Small intestine (tissue), 16 donors: ENCODE measurements at places on chromosomes 4 and X. TPM values are rescaled to one million over a fixed set of nuclear protein-coding genes. Genes with fewer than 3 reads are reported as not detected.

The PPP1R3F gene
- polyA plus RNA-seq = 3.4 TPM

The NPY2R gene
- polyA plus RNA-seq = 2.2 TPM

The BST1 gene
- polyA plus RNA-seq = 13.4 TPM

The STAP1 gene
- polyA plus RNA-seq = 0.56 TPM

The CFAP99 gene
- not detected for polyA plus RNA-seq

- no peaks in the 10 kb centered on the region for H3K27me3 ChIP-seq
- no peak for DNase-seq
- peaks cover 18% of the 10 kb centered on the region for H3K4me1 ChIP-seq
- no peaks in the 10 kb centered on the region for H3K36me3 ChIP-seq
- H3K4me3 ChIP-seq = no peak overlapping the region
These were observed 68.5 kb downstream of the AFF1 start for GRCh38 chr4:87003266-87003665.

DNA sequence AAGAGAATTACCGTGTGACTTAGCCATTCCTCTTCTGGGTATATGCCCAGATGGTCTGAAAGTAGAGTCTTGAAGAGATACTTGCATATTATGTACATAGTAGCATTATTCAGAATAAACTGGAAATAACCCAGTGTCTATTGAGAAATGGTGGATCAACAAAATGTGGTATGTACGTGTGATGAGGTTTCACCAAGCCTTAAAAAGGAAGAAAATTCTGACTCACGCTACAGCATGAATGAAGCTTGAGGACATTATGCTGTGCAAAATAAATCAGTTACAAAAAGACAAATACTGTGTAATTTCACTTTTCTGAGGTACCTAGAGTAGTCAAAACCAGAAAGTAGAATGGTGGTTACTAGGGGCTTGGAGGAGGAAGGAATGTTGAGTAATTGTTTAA is 37.3 kb downstream of the GBA3 start:
- no peak for DNase-seq
- no peaks in the 10 kb centered on the region for H3K27me3 ChIP-seq
- no peak overlapping the region for H3K27ac ChIP-seq
- H3K4me1 ChIP-seq = no peaks in the 10 kb centered on the region
- no peak overlapping the region for H3K4me3 ChIP-seq
- H3K36me3 ChIP-seq = peaks cover 4% of the 10 kb centered on the region

DNA sequence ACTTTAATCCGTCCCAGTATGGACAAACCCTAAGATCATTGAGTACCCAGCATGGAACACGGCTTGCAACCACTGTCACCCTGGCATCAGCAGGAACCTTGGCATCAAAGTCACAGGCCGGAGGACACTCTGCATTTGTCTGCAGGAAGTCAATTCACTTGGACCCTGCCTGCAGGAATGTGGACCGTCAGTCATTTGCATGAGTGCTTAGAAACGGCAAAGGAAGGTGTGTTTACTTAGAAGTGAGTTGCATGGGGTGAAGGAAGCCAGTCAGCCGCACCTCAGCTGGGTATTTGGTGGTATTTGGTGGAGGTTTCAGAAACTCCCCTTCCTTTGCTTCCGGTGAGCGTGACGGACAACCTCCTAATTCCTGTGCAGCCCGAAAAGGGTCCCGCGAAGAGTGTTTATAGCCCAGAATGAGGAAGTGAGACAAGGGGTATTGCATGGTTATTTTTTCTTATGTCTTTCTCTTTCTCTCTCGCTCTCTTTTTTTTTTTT is 15.5 kb downstream of the P2RY8 start:
- H3K27me3 ChIP-seq = no peaks in the 10 kb centered on the region
- no peaks in the 10 kb centered on the region for H3K4me1 ChIP-seq
- no peak overlapping the region for H3K27ac ChIP-seq
- no peaks in the 10 kb centered on the region for H3K36me3 ChIP-seq
- H3K4me3 ChIP-seq = no peak overlapping the region

GRCh38 chrX:102892103-102892502 is 45.0 kb upstream of the RAB40AL start:
- no peak overlapping the region for H3K4me3 ChIP-seq
- DNase-seq = no peak
- no peaks in the 10 kb centered on the region for H3K36me3 ChIP-seq

GRCh38 chr4:127120441-127121090 is 512.2 kb upstream of the INTU start:
- DNase-seq = no peak
- no peak overlapping the region for H3K27ac ChIP-seq
- H3K4me1 ChIP-seq = no peaks in the 10 kb centered on the region
- no peak overlapping the region for H3K4me3 ChIP-seq
- H3K36me3 ChIP-seq = no peaks in the 10 kb centered on the region
- H3K27me3 ChIP-seq = no peaks in the 10 kb centered on the region

GRCh38 chr4:178856139-178856800 is 1414.0 kb upstream of the AGA start:
- no peaks in the 10 kb centered on the region for H3K27me3 ChIP-seq
- no peaks in the 10 kb centered on the region for H3K4me1 ChIP-seq
- H3K4me3 ChIP-seq = no peak overlapping the region
- DNase-seq = no peak

GRCh38 chrX:103101299-103102042 is 8.5 kb upstream of the NXF3 start:
- no peak overlapping the region for H3K27ac ChIP-seq
- no peaks in the 10 kb centered on the region for H3K4me1 ChIP-seq
- no peaks in the 10 kb centered on the region for H3K36me3 ChIP-seq

- H3K27ac ChIP-seq = no peak overlapping the region
- no peaks in the 10 kb centered on the region for H3K36me3 ChIP-seq
- H3K4me1 ChIP-seq = no peaks in the 10 kb centered on the region
- no peak for DNase-seq
- no peaks in the 10 kb centered on the region for H3K27me3 ChIP-seq
These were observed 107.3 kb downstream of the JADE1 start for GRCh38 chr4:128916832-128917231.

- no peak for DNase-seq
- H3K4me3 ChIP-seq = no peak overlapping the region
- no peaks in the 10 kb centered on the region for H3K36me3 ChIP-seq
These were observed 22.9 kb downstream of the PABPC4L start for GRCh38 chr4:134178706-134179105.

- H3K27ac ChIP-seq = peak overlapping the region; percentile 65
- H3K4me1 ChIP-seq = peaks cover 20% of the 10 kb centered on the region
- peak overlapping the region; percentile 68 for H3K4me3 ChIP-seq
- H3K27me3 ChIP-seq = no peaks in the 10 kb centered on the region
- no peaks in the 10 kb centered on the region for H3K36me3 ChIP-seq
These were observed 108.8 kb downstream of the SPRY1 start for GRCh38 chr4:123505095-123506010.

DNA sequence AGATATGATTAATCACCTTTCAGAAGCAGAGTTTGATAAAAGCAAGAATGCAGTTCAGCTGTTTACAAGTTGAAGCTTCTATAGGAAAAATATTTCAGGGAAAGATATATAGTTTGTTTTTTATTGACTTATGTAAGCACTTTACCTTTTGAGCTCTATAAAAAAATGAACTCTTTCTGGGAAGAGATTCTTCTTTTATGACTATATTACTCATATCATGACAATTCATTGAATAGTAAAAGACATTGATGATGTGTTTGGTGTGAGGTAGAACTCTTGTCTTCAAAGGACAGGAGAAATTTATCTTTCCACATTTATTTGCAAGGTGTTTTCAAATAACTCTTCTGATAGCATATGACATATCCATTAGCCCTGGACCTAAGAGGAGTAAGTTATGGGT is 156.6 kb downstream of the SLC4A4 start:
- H3K27me3 ChIP-seq = no peaks in the 10 kb centered on the region
- DNase-seq = no peak
- H3K36me3 ChIP-seq = no peaks in the 10 kb centered on the region
- H3K4me3 ChIP-seq = no peak overlapping the region
- no peaks in the 10 kb centered on the region for H3K4me1 ChIP-seq
- no peak overlapping the region for H3K27ac ChIP-seq

GRCh38 chr4:92339676-92340075 is 35.9 kb downstream of the GRID2 start:
- no peak overlapping the region for H3K4me3 ChIP-seq
- no peak for DNase-seq
- no peaks in the 10 kb centered on the region for H3K36me3 ChIP-seq
- H3K4me1 ChIP-seq = no peaks in the 10 kb centered on the region

GRCh38 chrX:75911716-75912115 is 126.7 kb upstream of the MAGEE2 start:
- no peaks in the 10 kb centered on the region for H3K36me3 ChIP-seq
- H3K4me3 ChIP-seq = no peak overlapping the region
- DNase-seq = no peak
- no peak overlapping the region for H3K27ac ChIP-seq
- H3K4me1 ChIP-seq = no peaks in the 10 kb centered on the region
- H3K27me3 ChIP-seq = no peaks in the 10 kb centered on the region

DNA sequence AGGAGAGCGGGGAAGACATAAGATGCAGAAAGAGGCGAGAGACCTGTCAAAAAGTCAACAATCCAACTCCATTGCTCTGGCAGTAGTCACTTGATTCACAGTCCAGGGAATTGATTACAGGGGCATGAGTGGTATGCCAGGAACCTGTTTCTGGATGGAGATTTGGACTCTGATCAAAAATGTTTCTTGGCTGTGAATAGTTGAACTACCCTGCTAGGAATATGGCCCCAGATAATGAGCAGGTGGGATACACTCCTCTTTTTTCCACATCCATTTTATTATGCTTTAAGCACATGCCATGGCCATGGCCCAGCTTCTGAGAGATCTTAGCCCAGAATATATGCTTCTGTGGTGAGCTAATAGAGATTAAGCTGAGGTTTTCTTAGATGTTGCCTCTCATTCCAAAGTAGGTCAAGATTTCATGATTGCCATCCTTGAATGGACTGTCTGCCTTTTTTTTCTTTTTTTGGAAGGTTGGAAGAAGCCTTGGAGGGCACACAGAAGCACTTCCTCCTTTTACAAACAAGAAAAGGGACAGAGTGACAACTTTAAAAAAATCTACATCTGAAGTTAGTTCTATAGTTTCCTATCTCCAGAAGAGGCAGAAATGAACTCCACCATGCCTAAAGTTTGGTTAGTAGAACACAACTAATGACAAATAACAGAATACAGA is 121.9 kb downstream of the KIT start:
- DNase-seq = no peak
- no peaks in the 10 kb centered on the region for H3K27me3 ChIP-seq
- no peak overlapping the region for H3K27ac ChIP-seq
- no peak overlapping the region for H3K4me3 ChIP-seq

DNA sequence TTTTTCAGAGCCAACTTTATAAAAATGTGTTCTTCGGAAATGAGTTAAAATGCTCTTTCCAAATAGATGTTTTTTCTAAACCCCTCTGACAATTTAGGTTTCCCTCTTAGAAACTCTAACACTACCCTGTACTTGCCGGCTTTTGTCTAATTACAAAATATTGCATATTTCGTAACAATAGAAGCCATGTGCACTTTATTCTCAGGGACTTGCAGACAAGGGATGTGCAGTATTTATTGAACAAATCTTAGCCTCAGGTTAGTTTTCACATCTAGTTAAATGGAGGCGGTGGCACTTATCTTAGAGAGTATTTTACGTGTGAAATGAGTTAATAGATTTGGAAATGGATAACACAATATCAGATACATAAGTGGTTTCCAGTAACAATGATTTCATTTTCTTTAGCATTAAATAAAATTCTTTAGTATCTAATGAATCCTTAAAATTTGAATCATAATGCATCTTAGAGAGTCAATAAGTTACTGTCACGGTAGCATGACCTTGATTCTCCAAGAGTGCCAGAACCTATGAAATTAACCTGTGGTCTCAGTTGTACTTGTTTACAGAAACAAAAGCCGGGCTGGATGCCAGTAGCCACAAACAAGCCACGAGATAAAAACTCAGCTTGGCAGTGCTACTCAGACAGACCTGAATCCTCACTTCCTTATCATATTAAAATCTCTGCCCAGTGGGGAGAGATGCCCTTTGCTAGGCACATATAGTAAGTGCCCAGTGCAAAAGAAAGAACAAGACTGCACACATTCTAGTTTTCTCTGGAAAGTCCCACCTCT is 772 bp upstream of the PABPC4L start:
- H3K4me1 ChIP-seq = no peaks in the 10 kb centered on the region
- no peak overlapping the region for H3K4me3 ChIP-seq
- H3K36me3 ChIP-seq = no peaks in the 10 kb centered on the region
- no peak for DNase-seq
- H3K27me3 ChIP-seq = no peaks in the 10 kb centered on the region
- H3K27ac ChIP-seq = no peak overlapping the region

DNA sequence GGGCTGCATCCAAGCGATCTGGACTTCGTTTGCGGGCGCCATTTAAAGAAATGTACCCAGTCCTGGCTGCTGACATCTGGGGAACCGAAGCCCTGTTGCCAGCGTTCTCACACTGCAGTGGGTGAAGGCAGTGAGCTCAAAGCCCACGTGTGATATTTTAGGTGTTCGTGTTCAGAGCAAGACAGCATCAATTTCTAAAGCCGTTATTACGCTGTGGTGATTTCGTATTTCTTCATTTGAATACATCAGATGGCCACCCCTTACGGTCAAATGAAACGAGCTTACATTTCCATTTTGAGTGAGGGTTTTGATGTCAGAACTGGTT is 376 bp upstream of the C4orf36 start:
- no peaks in the 10 kb centered on the region for H3K4me1 ChIP-seq
- H3K4me3 ChIP-seq = no peak overlapping the region
- H3K36me3 ChIP-seq = no peaks in the 10 kb centered on the region
- no peak overlapping the region for H3K27ac ChIP-seq
- H3K27me3 ChIP-seq = no peaks in the 10 kb centered on the region

DNA sequence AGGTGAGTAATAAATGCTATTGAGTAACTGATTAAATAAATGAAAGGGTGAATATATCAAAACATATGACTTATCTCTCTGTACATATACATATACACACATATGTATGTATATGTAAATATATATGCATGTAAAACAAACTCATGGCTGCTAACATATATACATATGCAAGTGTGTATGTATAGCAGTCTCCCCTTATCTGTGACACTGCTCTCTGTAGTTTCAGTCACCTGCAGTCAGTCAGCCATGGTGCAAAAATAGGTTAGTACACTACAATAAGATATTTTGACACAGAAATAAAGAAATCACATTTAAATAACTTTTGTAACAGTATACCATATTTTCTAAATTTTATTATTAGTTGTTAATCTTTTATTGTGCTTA is 467.4 kb downstream of the EPHA5 start:
- H3K27ac ChIP-seq = no peak overlapping the region
- no peaks in the 10 kb centered on the region for H3K27me3 ChIP-seq
- H3K4me3 ChIP-seq = no peak overlapping the region
- no peaks in the 10 kb centered on the region for H3K36me3 ChIP-seq
- DNase-seq = no peak
- H3K4me1 ChIP-seq = no peaks in the 10 kb centered on the region

- H3K27me3 ChIP-seq = no peaks in the 10 kb centered on the region
- no peak overlapping the region for H3K27ac ChIP-seq
- DNase-seq = no peak
- no peak overlapping the region for H3K4me3 ChIP-seq
These were observed 459.6 kb downstream of the AFF2 start for GRCh38 chrX:148960060-148960459.
